HT1080 (cell line): ENCODE measurements at places on chromosomes 4 and X. TPM values are rescaled to one million over a fixed set of nuclear protein-coding genes. Genes with fewer than 3 reads are reported as not detected.

Gene MGARP
- total RNA-seq: 0.07 TPM in 1 of 2 replicates, not detected in the other

Gene MAGEE1
- total RNA-seq: 0.73 and 1.2 TPM in 2 replicates

Gene TMEM255A
- 0.03 TPM in 1 of 2 replicates, not detected in the other for total RNA-seq

DNA sequence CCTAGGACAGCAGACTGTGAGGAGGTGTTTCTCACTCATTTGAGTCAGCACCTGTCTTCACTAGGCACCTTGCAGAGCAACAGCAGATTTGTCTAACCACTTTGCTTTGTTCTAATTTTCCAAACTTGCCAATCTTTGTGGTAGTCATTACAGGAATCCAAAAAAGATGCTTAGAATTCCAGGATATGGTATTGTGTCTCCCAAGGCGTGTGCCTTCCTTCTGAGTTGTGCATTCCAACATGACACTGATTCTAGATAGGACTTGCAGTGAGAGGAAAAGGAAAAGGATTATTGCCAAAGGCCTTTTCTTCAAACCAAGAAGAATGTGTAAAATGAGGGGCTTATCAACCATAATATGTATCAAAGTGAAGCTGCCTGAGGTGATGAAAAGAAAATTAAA is 126.2 kb downstream of the MAPK10 start:
- DNase-seq: peak; percentile 7

DNA sequence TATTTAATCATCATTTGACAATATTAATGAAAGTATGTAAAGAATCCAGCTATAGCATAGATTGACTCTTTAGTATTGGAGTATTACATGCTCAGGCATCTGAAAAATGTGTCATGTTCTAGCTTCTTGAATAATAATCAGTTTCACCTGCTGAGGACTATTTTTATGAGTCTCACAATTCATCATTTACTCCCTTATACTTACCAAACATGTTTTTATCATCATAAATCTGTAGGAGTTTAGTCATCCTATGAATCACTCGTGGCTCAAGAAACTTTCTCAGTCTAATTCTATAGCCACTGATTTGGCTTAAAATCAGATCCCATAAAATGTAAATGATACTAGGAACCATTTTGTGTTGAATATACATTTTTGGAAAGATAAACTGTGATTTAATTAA is 1616.1 kb downstream of the C4orf33 start:
- DNase-seq: peak; percentile 50

GRCh38 chrX:39406799-39407198 is 605.5 kb downstream of the MID1IP1 start:
- no peak for DNase-seq

DNA sequence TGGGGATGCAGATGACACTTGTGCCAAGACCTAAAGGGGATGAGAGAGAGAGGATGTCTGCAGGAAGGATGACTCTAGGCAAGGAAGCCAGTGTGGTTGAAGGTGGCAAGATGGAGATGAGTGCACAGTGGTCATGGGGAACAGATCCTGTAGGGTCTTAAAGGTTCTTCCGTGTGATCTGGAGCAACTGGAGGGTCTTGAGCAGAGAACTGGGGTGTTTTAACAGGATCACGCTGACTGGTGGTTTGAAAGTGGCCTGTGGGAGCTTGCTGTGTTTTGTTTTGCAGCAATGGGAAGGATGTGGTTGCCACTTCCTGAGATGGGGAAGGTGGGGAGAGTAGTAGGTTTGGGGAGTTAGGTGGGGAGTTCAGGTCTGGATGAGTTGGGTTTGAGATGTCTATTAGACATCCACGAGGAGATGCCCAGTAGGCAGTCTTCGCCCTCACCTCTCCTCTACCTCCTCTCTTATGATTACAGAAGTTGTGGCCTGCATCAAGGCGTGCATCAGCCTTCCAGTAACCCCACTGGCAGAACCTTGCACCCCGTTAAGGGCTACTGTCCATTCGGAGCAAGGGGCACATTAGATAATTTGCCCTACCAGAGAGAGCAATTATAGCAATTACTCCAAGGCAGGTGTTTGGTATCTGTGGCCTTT is 1.4 kb upstream of the STBD1 start:
- no peak for DNase-seq
